Right atrium auricular region (tissue), 2 donors: ENCODE measurements at places on chromosomes 3 and 15.
A peak's percentile ranks its signal among the peaks of the same experiment; 100 is the strongest.

DNA sequence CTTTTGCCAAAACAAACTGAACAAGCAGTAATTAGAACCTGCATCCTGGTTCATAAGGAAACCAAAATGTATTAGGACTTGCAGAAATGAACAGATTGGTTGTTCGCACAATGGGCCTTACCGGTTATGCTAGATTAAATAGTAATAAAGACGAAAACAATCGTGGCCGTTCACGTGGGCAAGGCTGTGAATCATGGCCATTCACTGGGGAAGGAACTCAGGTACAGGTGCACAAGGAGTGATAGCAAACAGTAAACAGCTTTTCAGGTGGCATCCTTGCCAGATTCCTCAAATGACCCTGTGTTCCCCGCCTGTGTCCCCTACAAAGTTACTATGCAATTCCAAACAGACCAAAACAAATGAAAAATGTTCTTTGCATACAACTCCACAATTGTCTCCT, 8.2 kb downstream of the LRIG1 start:
- no peaks in the 10 kb centered on the region for H3K4me1 ChIP-seq
- no peak for DNase-seq
- no peak overlapping the region for H3K4me3 ChIP-seq

GRCh38 chr3:32707026-32707370, 22.0 kb downstream of the CNOT10 start:
- no peaks in the 10 kb centered on the region for H3K4me1 ChIP-seq
- no peak for DNase-seq
- peaks cover 13% of the 10 kb centered on the region for H3K36me3 ChIP-seq
- H3K27me3 ChIP-seq = no peaks in the 10 kb centered on the region
- no peak overlapping the region for H3K4me3 ChIP-seq

DNA sequence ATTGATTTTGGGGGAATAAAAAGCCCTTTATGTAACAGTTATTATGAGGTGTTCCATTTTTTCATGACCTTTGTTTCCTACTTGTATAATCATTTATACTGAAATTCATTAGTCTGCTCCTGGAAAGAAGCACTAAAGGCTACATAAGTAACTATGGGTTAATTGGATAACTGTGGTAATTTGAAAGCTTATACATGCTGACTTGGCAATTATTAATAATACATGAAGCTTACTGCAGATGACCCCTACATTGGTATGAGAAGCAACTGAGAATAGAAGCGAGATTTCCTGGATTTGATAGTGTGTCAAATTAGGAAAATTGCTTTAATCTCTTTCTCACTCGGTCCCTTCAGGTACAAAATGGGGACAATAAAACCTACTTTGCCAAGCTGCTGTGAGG, 658.0 kb downstream of the ROBO1 start:
- H3K27me3 ChIP-seq = no peaks in the 10 kb centered on the region
- H3K36me3 ChIP-seq = no peaks in the 10 kb centered on the region
- H3K27ac ChIP-seq = no peak overlapping the region
- no peak for DNase-seq
- no peak overlapping the region for H3K4me3 ChIP-seq

DNA sequence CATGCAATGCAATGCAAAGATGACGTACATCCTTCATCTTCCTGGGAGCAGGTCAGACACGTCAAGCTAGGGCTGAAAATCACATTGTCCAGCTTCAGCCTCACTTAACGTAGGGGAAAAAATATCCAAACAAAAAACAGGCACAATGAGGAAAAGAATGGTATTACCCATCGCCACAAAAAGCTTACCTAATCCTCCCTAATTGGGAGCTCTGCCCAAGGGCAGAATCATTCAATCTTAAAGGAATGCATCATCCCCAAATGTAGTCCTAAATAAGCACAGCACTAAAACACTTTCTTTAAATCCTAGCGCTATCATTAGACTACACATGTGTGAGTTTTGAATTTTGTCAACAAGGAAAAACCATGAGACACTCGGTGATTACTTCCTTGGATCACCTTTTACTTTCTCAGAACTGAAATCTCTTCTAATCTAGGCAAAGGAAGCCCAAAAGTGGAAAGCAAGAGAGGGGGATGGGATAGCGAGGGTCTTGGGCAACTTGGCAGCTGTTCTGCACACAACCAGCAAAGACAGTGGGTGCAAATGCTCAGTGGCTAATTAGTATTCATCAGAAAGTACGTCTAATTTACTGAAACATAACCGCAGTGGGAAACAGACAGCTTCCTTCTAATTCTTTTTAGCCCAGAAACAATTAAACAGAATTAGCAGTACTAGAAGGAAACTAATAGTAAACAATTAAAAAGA, 87.4 kb downstream of the ADAMTS9 start:
- H3K27me3 ChIP-seq = no peaks in the 10 kb centered on the region
- no peak overlapping the region for H3K27ac ChIP-seq
- no peaks in the 10 kb centered on the region for H3K4me1 ChIP-seq
- no peak for DNase-seq
- peaks cover 47% of the 10 kb centered on the region for H3K36me3 ChIP-seq

GRCh38 chr15:89578146-89578545, 2.9 kb downstream of the TICRR start:
- H3K4me3 ChIP-seq = no peak overlapping the region
- no peaks in the 10 kb centered on the region for H3K36me3 ChIP-seq
- no peaks in the 10 kb centered on the region for H3K4me1 ChIP-seq
- H3K27me3 ChIP-seq = no peaks in the 10 kb centered on the region

- H3K27me3 ChIP-seq = no peaks in the 10 kb centered on the region
- peaks cover 82% of the 10 kb centered on the region for H3K4me1 ChIP-seq
- H3K27ac ChIP-seq = peak overlapping the region; percentile 97
- peak overlapping the region; percentile 98 for H3K4me3 ChIP-seq
- DNase-seq = no peak
- H3K36me3 ChIP-seq = no peaks in the 10 kb centered on the region
These were observed 3.1 kb downstream of the ANXA2 start for GRCh38 chr15:60394689-60395097.

GRCh38 chr3:105542282-105543019, 175.7 kb downstream of the ALCAM start:
- no peaks in the 10 kb centered on the region for H3K27me3 ChIP-seq
- no peak overlapping the region for H3K4me3 ChIP-seq
- no peak overlapping the region for H3K27ac ChIP-seq

- H3K27ac ChIP-seq = no peak overlapping the region
- peaks cover 9% of the 10 kb centered on the region for H3K4me1 ChIP-seq
- H3K4me3 ChIP-seq = no peak overlapping the region
- H3K27me3 ChIP-seq = no peaks in the 10 kb centered on the region
These were observed 51.4 kb downstream of the NCEH1 start for GRCh38 chr3:172659246-172660002.

- no peak for DNase-seq
- no peak overlapping the region for H3K27ac ChIP-seq
- no peaks in the 10 kb centered on the region for H3K36me3 ChIP-seq
These were observed 69.2 kb upstream of the COL6A5 start for GRCh38 chr3:130276203-130276803.

GRCh38 chr3:134772591-134772990, 22.5 kb upstream of the EPHB1 start:
- no peak overlapping the region for H3K27ac ChIP-seq
- H3K4me1 ChIP-seq = no peaks in the 10 kb centered on the region
- H3K4me3 ChIP-seq = no peak overlapping the region
- H3K27me3 ChIP-seq = no peaks in the 10 kb centered on the region
- DNase-seq = no peak
- no peaks in the 10 kb centered on the region for H3K36me3 ChIP-seq

DNA sequence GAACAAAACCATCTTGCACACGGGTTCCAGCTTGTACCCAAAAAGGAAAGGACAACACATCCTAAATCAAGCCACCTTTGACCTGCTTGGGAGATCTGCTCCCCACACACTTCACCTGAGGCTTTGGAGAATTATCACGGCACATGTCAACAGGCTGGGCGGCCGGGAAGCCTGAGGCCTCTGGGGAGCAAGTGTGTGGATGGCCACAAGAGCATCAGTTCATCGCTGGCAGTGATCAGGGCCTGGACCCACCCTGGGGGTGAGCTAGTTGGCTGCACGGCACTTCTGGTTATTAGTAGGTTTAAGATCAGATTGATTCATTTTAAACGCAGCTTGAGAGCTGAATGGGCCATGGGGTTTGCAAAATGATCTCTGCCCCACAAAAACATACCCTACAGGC, 108.5 kb downstream of the CHSY1 start:
- H3K27ac ChIP-seq = no peak overlapping the region
- no peaks in the 10 kb centered on the region for H3K36me3 ChIP-seq
- no peaks in the 10 kb centered on the region for H3K4me1 ChIP-seq
- H3K4me3 ChIP-seq = no peak overlapping the region
- H3K27me3 ChIP-seq = no peaks in the 10 kb centered on the region

DNA sequence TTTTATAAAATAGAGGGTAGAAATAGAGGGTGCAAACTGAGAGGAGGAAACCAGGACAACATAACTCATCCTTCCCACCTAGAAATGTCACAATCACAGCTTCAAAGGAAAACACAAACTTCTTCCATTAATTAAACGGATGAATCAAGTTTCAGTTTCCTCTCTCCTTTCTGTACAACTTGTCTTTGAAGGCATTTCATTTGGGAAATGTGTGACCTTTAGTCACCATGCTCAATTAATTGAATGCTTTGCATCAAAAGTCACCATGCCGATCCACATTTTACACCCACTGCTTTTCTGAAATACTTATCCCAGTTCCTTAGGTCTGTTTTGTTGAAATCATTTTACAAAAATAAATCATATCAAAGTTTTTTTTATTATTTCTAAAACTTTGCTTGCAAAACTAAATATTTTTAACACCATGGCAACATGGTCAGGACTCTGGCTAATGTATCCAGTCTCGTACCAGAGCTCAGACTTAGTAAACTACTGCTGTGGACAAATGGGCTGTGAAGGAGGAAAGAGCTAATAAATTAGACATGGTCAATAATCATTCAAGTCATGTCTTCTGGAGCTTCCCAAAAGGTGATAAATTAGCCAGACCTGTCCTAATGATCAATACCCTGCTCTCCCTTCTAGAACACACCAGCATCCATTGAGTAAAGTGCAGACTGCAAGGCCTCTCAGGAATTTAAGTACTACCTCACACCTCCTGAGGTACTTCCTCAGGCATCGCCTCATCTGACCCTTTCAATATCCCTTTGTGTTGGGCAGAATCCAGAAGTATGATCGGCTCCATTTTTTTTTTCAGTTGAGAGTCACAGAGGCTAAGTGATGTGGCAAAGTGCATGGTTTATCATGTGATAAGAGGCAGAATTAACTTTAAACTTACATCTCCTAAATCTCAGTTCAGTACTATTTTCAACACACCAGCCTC, 161.3 kb downstream of the GREM1 start:
- no peak for DNase-seq
- no peaks in the 10 kb centered on the region for H3K36me3 ChIP-seq
- no peak overlapping the region for H3K27ac ChIP-seq
- H3K27me3 ChIP-seq = no peaks in the 10 kb centered on the region

- peaks cover 15% of the 10 kb centered on the region for H3K36me3 ChIP-seq
- DNase-seq = no peak
- no peaks in the 10 kb centered on the region for H3K27me3 ChIP-seq
These were observed 1.9 kb downstream of the ZBTB47 start for GRCh38 chr3:42655331-42655888.

GRCh38 chr3:187808527-187808895, 63.2 kb upstream of the BCL6 start:
- no peak overlapping the region for H3K27ac ChIP-seq
- DNase-seq = no peak
- no peak overlapping the region for H3K4me3 ChIP-seq
- peaks cover 4% of the 10 kb centered on the region for H3K4me1 ChIP-seq
- no peaks in the 10 kb centered on the region for H3K36me3 ChIP-seq

DNA sequence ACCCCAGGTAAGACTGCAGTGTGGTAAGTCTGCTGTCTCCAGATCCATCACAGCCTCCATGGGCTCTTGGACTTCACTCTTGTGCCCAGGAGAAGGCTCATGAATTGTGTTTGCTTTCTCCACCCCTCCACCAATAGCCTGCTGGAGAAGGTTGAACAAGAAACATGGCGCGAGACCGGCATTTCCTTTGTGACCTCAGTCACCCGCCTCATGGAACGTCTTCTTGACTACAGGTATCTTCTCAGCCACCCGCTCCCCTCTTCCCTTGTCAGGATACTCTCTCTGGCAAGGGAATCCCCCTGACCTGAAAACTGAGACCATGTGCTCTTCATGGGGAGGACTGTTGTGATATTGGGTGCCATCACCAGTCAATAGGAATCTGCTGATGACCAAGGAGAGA, 52.1 kb upstream of the MANF start:
- H3K4me3 ChIP-seq = no peak overlapping the region
- H3K4me1 ChIP-seq = no peaks in the 10 kb centered on the region
- no peak overlapping the region for H3K27ac ChIP-seq
- no peaks in the 10 kb centered on the region for H3K36me3 ChIP-seq
- H3K27me3 ChIP-seq = no peaks in the 10 kb centered on the region

DNA sequence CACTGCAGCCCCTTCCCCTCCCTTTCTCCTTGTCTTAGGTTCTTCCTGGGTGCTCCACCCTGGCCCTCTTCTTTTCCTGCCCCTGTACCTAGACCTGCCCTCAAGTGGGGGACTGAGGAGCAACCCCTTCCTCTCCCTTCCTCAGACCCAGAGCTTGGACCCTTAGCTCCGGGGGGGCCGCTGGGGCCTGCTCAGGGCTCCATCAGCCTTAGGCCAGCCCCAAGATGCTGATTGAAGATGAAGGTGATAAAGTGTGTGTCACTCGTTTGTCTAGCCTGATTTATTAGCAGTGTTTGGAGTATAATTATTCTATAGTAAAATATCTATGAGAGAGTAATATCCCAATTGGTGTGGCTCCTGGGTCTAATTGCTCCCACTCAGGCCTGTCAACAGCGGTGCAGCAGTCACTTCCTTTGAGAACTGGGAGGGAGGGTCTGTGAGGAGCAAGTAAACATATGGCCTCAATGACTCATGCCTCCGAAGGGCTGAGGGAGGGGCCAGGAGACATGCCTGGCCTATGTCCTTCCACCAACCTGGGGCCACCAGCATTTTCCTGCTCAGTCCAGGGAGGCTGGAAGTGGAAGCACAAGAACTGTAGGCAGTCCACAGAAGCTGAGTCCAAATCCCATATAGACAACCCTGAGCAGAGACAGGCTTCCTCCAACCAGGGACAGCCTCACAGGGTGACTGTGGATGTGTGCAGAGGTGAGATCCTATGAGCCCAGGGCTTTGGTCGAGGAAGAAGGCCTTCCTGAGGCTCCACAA, 123.2 kb downstream of the DNAJB8 start:
- H3K4me3 ChIP-seq = no peak overlapping the region
- peaks cover 11% of the 10 kb centered on the region for H3K36me3 ChIP-seq
- no peaks in the 10 kb centered on the region for H3K27me3 ChIP-seq
- H3K4me1 ChIP-seq = no peaks in the 10 kb centered on the region
- H3K27ac ChIP-seq = no peak overlapping the region

GRCh38 chr3:172467170-172467824, 19.0 kb upstream of the GHSR start:
- no peaks in the 10 kb centered on the region for H3K36me3 ChIP-seq
- no peak overlapping the region for H3K4me3 ChIP-seq
- H3K27me3 ChIP-seq = no peaks in the 10 kb centered on the region
- H3K27ac ChIP-seq = no peak overlapping the region
- no peak for DNase-seq
